ENCODE measurements at places on chromosomes 1 and 21. TPM values are rescaled to one million over a fixed set of nuclear protein-coding genes. Genes with fewer than 3 reads are reported as not detected.

The SH3D21 gene
- 1.4 TPM for total RNA-seq

The HSPB7 gene
- not detected for total RNA-seq

The RRP1B gene
- total RNA-seq = 58.2 TPM

The CD164L2 gene
- total RNA-seq = not detected

All from HepG2 (cell line).